ENCODE measurements at places on chromosomes 5 and 9.

DNA sequence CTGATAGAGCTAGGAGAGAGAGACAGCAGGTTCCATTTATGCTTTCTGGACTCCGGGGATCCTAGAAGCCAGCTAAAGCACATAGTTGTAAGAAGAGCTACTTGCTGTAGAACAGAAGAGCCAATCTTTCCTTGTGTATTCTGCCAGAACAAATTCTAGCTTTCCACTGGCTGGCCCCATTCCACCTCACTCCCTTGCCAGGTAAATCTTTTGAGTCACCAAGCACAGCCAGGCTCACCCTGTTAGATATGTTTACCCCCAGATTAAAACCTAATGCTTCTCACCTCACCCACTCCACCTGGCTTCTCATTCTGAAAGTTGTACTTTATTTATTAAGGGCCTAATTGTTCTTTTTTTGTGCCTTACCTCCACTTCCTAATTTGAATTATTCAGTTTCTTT is 48.9 kb upstream of the CHD1 start:
- no peak for DNase-seq

- no peak for DNase-seq
Observed at GRCh38 chr5:74262544-74263207, 377.9 kb downstream of the ENC1 start.

GRCh38 chr5:32726086-32726557 is 15.0 kb downstream of the NPR3 start:
- no peak for DNase-seq

- no peak for DNase-seq
Observed at GRCh38 chr9:75235632-75236031, 147.3 kb downstream of the OSTF1 start.

- DNase-seq, result no peak
Observed at GRCh38 chr9:2663461-2664173, 42.0 kb downstream of the VLDLR start.

GRCh38 chr9:128819716-128820664 is 1.7 kb downstream of the ENDOG start:
- DNase-seq, result no peak

DNA sequence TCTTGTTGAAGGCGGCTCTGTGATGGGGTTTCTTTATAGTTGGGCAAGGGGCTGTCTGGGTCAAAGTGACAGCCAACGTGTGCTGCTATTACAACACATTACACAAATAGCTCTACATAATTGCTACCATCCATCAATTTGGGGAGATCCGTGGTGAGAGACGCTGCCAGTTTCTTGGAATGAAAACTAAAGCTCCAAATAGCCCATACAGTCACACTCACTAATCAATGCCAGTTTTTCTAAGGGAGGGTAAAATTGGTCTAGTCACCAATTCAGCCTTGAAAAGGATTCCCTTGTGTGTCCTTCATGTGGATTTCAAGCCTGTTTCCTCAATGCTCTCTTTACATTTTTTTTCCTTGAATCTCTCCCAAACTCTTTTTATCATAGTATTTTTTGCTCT is 343.3 kb upstream of the KLF4 start:
- no peak for DNase-seq

GRCh38 chr5:107359033-107359915 is 311.5 kb downstream of the EFNA5 start:
- DNase-seq, result no peak

- no peak for DNase-seq
Observed at GRCh38 chr5:172605466-172605865, 35.6 kb upstream of the NEURL1B start.

DNA sequence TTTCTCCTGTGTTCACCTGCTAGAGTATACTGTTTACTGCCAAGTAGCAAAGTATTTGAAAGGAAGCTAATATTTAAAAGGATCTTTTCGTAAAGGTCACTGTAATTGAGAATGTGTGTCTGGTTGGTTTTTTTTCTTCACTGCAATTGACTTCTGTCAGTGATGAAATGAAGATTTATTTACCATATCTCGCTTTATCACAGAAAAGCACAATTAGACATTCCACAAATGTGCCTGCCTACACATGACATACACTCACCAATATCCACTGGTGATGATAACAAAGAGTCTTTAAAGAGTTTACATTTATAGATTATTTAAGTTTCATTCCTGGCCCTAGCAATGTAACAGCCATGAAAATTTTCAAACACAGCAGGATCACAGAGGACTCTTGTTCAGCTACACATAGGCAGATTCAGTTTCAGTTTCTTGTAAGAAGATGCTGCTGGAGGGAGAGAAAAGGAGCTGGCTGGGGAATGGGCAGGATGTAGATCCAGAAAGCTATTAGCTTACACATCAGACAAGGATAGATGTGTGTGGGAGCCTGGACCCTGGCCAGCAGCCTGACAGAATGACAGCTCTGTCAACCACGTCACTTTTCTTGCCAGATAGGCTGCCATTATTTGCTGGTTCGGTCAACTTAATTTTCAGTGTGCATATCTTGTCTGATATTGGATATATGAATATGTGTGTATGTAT is 104.0 kb downstream of the GDNF start:
- DNase-seq, result no peak

- no peak for DNase-seq
Observed at GRCh38 chr9:99167119-99167518, 54.6 kb downstream of the ALG2 start.

Data from endothelial cell (in vitro differentiated cells).